ENCODE measurements at places on chromosomes 7 and 10.

GRCh38 chr10:125782616-125783015 lies 7.0 kb upstream of the MMP21 start:
- DNase-seq: no peak

GRCh38 chr7:65722361-65722792 lies 150.5 kb upstream of the VKORC1L1 start:
- DNase-seq: peak; percentile 58

DNA sequence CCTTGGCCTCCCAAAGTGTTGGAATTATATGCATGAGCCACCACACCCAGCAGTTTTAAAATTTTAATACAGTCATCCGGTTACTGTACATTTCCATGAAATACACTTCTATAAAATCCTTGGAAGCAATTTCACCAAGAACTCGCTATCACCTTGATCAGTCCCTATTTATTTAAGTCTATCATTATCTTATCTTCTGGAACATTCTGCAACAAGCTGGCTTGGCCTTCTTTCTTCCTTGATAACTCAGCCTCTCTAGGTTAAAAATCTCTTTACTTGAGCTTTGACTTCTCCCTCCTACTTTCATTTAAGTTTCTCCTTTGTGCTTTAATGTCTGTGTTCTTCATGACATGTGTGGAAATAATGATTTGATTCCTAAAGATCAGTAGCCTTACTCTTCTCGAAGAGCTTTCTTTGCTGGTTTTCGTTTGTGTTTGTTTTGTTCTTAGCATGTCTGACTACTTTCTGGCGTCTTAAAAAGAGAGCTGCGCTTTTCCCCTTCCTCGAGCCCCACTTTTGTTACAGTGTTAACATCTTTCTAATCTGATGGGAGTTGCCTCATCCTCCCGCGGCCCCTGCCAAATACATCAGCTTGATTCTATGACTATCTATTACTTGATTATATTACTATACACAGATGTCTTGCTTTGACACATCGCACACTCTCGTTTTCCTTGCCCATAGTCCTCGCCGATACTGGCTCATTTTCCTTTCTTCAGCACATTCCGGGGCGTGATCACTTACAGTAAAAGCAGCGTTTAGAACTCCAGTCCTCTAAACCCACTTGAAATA lies 11.1 kb upstream of the CALML5 start:
- no peak for DNase-seq

DNA sequence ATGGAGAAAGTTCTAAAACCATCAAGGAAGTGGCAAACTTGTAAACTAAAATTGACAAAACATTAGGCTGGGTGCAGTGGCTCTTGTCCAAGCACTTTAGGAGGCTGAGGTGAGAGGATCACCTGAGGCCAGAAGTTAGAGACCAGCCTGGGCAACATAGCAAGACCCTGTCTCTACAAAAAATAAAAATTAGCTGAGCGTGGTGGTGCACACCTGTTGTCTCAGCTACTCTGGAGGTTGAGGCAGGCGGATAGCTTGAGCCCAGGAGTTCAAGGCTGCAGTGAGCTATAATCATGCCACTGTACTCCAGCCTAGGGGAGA lies 29.4 kb upstream of the HNRNPH3 start:
- no peak for DNase-seq

DNA sequence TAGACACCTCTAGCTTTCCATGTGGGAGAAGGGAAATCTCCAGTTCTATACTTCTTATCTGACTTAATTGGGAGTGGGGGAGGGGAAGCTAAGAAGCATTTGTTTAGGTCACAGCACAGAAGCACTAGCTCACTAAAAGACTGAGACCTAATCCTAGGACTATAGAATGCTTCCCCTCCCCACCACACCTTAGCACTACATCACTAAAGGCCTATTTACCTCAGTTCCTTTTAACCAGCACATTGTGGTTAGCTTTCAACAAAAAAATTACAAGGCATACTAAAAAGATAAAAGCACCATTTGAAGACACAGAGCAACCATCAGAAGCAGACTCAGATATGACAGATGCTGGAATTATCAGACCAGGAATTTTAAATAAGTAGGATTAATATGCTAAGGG lies 53.8 kb upstream of the ADRA2A start:
- no peak for DNase-seq

GRCh38 chr7:139714163-139714901 lies 63.5 kb downstream of the HIPK2 start:
- no peak for DNase-seq

DNA sequence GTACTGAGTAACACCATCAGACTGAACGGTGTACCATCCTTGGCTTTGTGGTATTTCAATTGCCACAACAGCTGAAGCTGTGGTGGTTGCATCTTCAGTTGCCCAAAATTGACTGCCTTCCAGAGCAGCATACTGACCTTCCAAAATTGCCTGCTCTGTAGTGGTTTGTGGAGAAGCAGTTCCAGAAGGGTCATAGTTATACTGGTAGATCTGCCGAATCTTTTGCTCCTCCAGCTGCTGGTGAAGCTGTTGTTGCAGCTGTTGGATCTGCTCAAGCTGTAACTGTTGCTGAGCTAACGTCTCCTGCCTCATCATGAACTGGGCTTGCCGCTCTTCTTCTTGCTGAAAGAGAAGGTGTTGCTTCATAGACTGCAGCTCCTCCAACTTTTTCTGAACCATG lies 212.2 kb downstream of the PCLO start:
- DNase-seq: no peak

GRCh38 chr7:5824297-5824610 lies 42.8 kb upstream of the RNF216 start:
- peak; percentile 52 for DNase-seq

GRCh38 chr7:40887099-40887498 lies 752.3 kb downstream of the SUGCT start:
- no peak for DNase-seq

DNA sequence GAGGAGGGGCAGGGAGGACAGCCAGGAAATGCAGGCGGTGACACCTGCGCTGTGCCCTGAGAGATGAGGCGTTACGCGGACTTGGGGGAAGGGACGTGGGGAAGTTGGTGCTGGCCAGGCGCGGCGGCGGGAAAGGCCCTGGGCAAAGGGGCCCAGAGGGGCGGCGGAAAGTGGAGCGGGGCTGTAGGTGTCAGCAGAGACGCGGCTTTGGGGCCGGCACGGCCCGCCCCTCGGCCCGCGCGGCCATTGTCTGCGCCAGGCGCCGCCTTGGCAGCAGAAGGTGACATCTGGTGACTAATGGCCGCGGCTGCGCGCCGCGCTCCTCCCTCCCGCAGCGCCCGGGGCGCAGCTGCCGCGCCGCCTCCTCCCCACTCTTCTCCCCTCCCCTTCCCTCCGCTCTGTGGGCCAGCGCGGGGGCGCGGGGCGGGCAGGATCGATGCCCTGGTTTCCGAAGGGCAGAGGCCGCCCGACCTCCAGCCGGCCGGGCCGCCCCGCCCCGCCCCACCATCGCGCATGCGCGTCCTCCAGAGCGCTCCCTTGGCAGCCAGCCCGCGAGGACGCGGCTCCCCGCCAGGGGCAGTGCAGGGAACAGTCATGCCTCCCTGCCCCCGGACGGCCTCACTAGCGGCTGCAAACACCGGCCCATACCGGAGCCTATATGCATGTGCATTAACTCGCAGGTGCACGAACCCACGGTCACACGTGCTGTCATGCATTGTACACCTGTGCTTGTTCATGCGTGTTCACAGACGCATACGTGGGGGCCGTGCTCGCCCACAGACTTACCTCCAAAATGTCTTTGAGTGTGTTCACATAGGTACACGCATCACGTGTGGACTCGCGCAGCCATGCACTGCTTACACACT lies 269.6 kb downstream of the RPS24 start:
- DNase-seq: peak; percentile 97

GRCh38 chr7:83835424-83835823 lies 186.5 kb upstream of the SEMA3E start:
- no peak for DNase-seq

- DNase-seq: no peak
These were observed 359.3 kb downstream of the HGF start for GRCh38 chr7:81410471-81411117.

DNA sequence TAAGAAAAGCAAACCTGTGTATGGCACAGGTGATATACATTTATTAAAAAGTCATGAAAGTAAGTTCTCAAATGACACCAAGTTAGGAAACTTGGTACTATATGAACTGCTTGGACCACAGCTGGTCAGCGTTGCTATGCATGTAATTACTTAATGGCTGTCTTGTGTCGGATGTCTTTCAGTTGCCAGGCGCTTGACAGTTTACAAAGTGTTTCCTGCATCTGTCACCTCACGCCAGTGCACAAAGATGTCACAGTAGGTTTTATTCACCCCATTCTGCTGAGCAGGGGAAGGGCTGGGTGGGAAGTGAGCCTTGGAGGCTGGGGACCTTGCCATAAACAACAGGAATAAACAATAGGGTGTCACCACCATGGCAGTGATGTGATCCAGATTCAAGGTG lies 35.8 kb downstream of the ADAM12 start:
- DNase-seq: no peak

DNA sequence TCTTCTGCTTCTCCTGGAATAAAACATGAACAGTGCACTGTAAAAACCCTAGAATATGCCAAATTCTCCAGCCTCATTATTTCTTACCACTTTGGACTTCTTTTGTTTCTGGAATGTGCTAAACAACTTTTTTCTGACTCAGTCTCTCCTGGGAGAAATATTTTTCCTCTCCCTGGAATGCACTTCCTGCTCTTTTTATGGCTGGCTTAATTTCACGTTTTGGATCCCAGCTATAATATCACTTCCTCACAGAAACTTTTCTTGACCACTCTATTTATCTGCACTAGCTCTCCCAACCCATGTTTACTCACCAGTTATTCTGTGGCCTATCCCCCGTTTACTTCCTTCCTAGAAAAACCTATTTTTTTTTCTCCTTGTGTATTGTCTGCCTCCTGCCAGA lies 26.7 kb downstream of the ABCB5 start:
- no peak for DNase-seq

DNA sequence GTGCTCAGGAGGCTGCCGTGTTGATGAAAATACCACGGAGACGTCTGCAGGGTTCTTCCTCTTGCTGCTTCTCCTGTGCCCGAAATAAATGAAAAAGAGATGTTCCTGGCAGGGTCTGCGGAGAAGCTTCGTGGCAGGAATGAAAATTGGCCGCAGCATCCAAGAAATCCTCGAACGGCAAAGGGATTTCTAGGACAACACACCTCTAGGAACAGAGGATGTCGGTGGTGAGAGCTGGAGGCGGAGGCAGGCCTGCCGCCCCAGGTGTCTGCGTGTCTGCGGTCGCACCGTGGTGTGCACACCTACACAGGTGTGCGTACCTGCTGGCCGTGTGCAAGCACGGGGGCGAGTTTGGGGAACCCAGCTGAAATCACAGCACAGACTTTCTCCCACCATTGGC lies 43.4 kb downstream of the TMEM130 start:
- no peak for DNase-seq

- DNase-seq: no peak
These were observed 189.8 kb downstream of the DPP6 start for GRCh38 chr7:154241988-154242387.

DNA sequence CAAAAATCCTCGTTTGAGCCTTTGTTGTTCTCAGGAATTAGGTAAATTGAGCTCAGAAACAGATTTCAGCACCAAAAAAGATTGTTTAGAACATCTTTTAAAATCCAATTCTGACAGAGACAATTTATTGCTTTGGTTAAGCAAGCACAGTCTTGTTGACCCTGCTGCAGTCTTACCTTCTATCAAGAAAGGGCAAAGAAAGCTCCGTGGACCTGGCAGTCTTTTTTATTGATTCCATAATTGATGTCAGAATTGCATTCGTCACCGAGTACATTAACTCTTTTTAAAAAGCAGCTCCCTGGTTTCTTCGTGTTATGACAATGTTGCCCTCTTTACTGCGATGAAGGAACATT lies 334.8 kb downstream of the FGFR2 start:
- no peak for DNase-seq

DNA sequence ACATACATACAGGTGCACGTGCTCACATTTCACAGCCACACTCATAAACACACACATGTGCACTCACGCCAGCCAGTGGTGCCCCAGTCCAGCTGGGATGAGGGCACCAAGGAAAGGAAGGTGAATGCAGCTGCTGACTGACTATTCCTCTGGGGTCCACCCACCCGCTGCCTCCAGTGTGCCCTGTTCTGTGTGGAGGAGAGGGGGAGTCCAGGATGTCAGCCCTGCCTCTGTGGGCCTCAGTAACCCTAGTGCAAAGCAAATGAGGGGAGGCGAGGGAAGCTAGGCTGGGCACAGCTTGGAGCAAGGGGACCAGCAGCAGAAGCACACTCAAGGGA lies 57.6 kb downstream of the YKT6 start:
- DNase-seq: peak; percentile 29

- DNase-seq: no peak
These were observed 64.5 kb downstream of the PALS2 start for GRCh38 chr7:24637706-24638105.

DNA sequence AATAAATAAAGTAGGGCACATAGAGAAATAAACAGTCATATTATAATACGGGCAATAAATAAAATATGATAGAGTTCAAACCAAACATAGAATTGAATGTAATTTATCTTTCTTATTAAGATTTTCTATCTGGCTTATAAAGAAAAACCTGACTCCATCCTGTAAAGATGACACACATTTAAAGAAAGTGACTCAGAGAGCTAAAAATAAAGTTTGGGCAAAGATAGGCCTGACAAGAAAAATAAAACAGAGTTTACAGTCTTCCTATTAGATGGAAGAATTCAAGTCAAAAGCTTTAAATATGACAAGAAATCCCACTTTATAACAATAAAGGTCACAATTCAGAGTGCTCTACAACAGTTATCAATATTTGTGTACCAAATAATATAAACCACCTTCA lies 580.6 kb downstream of the PHTF2 start:
- DNase-seq: no peak

GRCh38 chr7:127886248-127886647 lies 145.0 kb downstream of the LRRC4 start:
- no peak for DNase-seq

GRCh38 chr10:128165536-128165935 lies 39.3 kb upstream of the MKI67 start:
- no peak for DNase-seq

- no peak for DNase-seq
These were observed 132.3 kb upstream of the POT1 start for GRCh38 chr7:125061776-125062397.

DNA sequence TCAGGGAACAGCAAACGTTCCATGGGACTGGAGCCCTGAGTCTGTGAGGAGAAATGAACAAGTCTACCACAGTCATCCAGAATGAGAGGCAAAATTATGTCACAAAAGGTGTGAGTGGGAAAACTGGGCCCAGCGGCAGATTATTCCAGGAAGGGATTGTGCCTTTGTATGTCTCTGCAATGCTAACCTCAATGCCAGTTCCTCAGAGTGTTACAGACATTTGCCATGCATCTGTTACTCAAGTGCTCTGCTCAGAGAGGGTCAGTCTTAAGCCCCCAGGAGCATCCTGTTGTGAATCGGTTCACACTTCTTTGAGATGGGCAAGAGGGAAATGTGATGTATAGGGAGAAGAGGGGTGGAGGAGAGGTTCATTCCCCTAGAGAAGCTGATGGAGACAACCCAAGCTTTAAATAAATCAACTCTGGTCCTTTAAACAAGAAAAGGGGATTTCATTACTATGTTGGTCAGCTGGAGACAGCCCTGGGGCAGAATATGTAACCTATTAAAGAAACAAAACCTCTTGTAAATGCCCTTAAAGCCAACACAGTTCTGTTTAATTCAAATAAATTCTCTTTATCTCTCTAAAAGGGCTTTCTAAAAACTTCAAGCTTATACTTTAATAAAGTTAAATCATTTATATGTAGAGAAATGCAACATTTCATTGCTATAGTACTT lies 85.9 kb upstream of the GRB10 start:
- DNase-seq: no peak

- no peak for DNase-seq
These were observed 27.2 kb downstream of the ADGRA1 start for GRCh38 chr10:133114726-133115452.

Measured in stimulated activated CD4-positive, alpha-beta T cell treated with anti-CD3 and anti-CD28 coated beads, Interleukin-4, amount 100 ng/mL, for 1 hour (primary cell).